GM23248 (cell line): ENCODE measurements at places on chromosomes 4 and X. TPM values are rescaled to one million over a fixed set of nuclear protein-coding genes. Genes with fewer than 3 reads are reported as not detected.
A peak's percentile ranks its signal among the peaks of the same experiment; 100 is the strongest.

DNA sequence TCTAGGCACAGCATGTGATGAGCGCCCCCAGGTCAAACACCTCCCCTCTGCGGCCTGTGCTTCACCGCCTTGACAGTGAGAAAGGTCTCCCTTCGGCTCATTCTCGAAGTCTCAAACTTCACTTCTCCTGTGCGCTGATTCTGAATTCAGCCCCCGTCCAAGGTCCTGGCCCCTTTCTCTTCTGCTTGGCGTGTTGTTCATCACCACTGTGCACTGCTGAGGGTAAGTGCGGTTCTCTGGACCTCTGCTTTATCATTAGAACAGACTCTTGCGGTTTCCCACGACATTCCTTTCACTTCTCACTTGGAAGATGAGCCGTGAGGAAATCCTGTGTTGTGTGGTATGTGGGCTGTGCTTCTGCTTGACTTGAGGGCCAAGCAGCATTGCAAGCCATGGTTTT is 11.9 kb downstream of the HTT-AS start:
- DNase-seq, result no peak

- no peak for DNase-seq
Observed at GRCh38 chr4:96356591-96357370, 516.9 kb downstream of the PDHA2 start.

GRCh38 chr4:55363691-55364351 is 17.8 kb downstream of the SRD5A3 start:
- no peak for DNase-seq

- no peak for DNase-seq
Observed at GRCh38 chr4:3087115-3087797, 12.8 kb downstream of the HTT start.

DNA sequence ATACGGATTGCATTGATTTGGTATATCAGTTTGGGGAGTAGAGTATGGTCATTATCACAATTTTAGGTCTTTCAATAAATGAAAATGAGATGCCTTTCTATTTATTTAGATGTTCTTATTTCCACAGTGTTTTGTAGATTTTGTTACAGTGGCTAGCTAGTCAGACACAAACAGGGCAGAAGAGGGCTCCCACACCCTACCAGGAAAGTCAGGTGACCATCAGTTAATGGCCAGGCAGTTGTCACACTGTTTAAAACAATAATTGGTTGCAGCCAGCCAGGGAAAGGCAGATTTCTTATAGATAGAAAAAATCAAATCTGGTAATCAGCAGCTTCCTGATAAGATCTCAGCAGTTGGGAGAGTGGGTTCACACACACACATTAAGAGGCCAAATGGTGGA is 57.2 kb downstream of the UGT2B17 start:
- no peak for DNase-seq

GRCh38 chrX:18962329-18962728 is 21.6 kb downstream of the PHKA2 start:
- no peak for DNase-seq

- DNase-seq, result peak; percentile 22
Observed at GRCh38 chr4:92163348-92163747, 140.4 kb upstream of the GRID2 start.

GRCh38 chr4:158282252-158282651 is 72.0 kb downstream of the TMEM144 start:
- DNase-seq, result peak; percentile 70

TMEM31 gene
- not detected in 2 replicates for total RNA-seq

GUCY1B1 gene
- 0.25 and 2.1 TPM in 2 replicates for total RNA-seq

GRCh38 chr4:23993373-23993772 is 103.5 kb upstream of the PPARGC1A start:
- no peak for DNase-seq

PARM1 gene
- under 0.01 TPM in 1 of 2 replicates, not detected in the other for total RNA-seq

GRCh38 chrX:7316280-7316679 is 168.3 kb upstream of the PUDP start:
- peak; percentile 41 for DNase-seq

FRAS1 gene
- total RNA-seq, result 19.8 and 20.0 TPM in 2 replicates

DNA sequence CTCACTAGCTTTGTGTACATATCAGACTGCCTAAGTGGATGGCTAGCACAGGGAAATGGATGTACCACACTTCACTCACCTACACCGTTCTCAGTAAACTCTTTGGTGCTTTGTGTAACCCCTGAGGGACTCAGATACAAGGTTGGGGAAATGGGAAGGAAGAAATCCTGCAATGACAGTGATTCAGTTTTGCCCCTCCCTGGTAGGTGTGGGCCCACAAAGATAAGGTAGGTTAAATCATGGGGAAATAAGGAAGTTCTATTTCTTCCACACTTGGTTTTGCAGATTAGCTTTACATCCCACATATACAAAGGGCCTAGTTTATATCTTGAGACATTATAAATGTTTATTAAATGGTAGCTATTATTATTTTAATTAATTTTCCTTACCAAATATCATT is 197.6 kb upstream of the SPANXN4 start:
- DNase-seq, result no peak

DNA sequence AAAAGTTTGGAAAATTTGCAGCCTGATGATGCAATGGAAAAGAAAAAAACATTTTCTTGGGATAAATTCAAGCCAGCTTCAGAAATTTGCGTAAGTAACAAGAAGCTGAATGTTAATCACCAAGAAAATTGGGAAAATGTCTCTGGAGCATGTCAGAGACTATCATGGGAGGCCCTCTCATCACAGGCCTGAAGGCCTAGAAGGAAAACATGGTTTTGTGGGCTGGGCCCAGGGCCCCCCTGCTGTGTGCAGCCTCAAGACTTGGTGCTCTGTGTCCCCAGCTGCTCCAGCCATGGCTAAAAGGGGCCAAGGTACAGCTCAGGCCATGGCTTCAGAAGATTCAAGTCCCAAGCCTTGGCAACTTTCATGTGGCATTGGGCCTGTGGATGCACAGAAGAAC is 1049.8 kb upstream of the GRIA3 start:
- DNase-seq, result peak; percentile 18

DNA sequence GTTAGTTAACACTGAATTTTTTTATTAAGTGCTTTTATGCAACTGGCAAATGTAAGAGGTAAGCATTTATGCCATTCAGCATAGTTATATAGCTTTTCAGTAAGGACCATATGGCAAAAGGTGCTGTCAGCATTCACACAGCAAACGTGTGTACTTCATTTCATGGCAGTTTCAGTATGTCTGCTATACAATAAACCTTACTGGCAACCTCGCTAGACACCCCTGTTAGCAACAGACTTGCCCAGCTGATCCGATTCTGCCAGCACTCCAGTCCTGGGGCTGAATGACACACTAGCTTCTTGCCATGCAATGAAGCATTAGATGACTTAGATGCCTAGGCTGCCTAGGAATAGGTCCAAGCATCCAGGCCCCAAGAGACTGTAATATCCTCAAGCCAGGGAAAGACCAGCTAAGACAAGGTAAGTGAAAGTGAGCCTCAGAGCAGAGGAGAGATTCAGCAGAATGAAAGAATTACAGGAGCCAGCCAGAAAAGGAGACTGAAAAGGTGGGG is 47.3 kb upstream of the DOCK11 start:
- DNase-seq, result peak; percentile 67

GPC3 gene
- not detected in 2 replicates for total RNA-seq

PCDH18 gene
- total RNA-seq, result 236 and 255 TPM in 2 replicates

TCP11X2 gene
- total RNA-seq, result not detected in 2 replicates

TBC1D8B gene
- total RNA-seq, result 9.3 and 9.5 TPM in 2 replicates

TKTL2 gene
- not detected in 2 replicates for total RNA-seq

SLC16A2 gene
- total RNA-seq, result 53.0 and 55.3 TPM in 2 replicates

GC gene
- not detected in 2 replicates for total RNA-seq

DNA sequence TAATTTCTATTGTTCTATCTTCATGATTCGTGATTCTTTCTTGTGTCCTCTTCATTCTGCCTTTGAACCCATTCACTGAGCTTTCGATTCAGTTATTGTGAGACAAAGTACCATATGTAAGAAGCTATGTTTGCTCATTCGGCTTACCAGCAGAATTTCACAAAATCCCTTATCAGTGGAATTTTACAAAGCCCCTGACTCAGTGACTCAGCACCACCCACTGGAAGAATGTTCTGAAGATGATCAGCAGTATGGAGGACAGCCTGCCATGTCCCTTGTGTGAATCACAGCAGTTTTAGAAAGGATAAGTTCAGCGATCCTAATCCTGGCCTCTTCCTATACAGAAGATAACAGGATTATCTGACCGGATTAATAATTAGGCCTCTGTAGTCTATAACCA is 5.8 kb upstream of the UXT start:
- peak; percentile 26 for DNase-seq

GRCh38 chr4:7355795-7356194 is 78.9 kb downstream of the PSAPL1 start:
- DNase-seq, result no peak
